Thyroid gland (tissue), 4 donors: ENCODE measurements at places on chromosomes 13 and 19. TPM values are rescaled to one million over a fixed set of nuclear protein-coding genes. Genes with fewer than 3 reads are reported as not detected.

GRCh38 chr19:34383599-34383998 is 18.6 kb downstream of the GPI start:
- no peak overlapping the region for H3K27ac ChIP-seq
- H3K36me3 ChIP-seq: peaks cover 72% of the 10 kb centered on the region
- H3K4me3 ChIP-seq: no peak overlapping the region
- H3K4me1 ChIP-seq: no peaks in the 10 kb centered on the region

DNA sequence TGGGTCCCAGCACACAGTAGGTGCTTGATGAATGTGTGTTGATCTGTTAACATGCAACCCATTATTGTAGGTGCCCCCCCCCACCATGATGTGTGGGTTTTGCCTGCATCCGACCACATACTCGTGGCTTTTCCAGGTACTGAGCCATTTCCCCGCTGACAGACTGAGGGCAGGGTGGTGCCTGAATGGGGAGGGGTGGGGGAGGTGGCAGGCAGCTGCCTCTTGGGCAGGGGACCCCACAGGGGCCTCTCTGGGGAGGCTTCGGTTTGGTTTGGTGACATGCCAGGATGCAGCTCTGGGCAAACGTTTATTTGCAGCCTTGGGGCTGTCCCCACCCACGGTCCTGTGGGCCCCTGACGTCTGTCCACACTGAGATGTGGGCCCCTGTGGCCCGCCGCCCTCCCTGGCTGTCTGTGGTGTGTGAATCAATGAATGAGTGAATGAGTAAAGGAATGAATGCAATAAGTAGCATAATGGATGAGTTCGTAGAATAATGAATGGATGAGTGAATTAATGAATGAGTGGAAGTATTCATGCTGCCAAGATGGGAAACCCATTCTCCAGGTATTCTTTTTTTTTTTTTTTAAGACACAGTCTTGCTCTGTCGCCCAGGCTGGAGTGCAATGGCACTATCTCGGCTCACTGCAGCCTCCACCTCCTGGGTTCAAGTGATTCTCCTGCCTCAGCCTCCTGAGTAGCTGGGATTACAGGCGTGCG is 9.0 kb upstream of the JUND start:
- H3K4me1 ChIP-seq: peaks cover 20% of the 10 kb centered on the region
- H3K36me3 ChIP-seq: no peaks in the 10 kb centered on the region
- no peak overlapping the region for H3K4me3 ChIP-seq

The IL12RB1 gene
- not detected for total RNA-seq

The CLN5 gene
- total RNA-seq: 191 TPM

GRCh38 chr13:30805132-30805537 is 69.8 kb downstream of the ALOX5AP start:
- no peak overlapping the region for H3K27ac ChIP-seq
- H3K4me3 ChIP-seq: no peak overlapping the region
- peaks cover 6% of the 10 kb centered on the region for H3K4me1 ChIP-seq
- no peak for DNase-seq

DNA sequence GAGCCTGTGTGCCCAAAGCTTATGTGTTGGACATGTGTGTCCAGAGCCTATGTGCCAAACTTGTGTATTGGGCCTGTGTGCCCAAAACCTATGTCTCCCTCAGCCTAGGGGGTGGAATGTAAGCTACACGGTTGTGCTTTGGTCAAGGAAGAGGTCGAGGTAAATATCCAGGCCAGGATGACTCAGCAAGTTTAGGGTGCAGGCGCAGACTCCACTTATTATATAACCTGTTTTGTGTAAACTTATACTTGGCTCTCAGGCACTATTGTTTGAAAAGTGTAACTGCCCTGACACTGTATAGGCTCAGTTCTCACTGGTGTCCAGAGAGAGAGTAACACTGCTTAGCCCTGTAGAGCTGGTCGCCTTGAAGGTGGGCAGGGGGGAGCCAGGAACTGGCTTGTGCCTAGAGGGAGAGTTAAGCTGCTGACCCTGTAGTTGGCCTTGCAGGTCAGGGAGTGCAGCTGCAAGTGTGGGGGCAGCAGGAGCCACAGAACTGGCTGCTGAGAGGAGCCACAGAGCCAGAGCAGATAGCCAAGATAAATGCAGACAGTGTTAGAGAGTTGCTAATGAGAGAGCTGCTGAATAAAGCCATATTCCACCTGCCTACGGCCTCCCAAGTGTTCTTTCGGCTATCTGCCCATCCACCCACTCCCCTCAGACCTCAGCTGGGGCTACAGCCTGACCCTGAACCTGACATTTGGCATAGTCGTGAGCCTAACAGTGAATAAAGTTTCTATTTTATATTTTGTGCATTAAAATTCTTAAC is 517.2 kb upstream of the SLITRK1 start:
- no peak overlapping the region for H3K4me3 ChIP-seq
- no peaks in the 10 kb centered on the region for H3K27me3 ChIP-seq
- H3K4me1 ChIP-seq: no peaks in the 10 kb centered on the region
- H3K27ac ChIP-seq: no peak overlapping the region
- DNase-seq: no peak

The ZNF17 gene
- 19.4 TPM for total RNA-seq

DNA sequence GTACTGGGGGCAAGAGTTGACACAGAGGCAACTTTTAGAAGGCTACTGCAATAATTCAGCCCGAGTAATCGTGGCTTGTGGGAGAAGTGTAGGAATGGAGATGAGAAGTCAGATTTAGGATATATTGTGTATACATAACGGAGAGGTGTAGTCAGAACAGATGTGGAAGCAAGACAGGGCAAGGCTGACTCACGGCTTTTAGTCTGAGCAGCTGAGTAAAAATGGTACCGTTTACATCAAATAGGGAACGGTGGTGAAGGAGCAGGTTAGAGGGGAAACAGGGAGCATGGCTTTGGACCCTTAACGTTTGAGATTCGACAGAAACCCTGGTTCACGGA is 796 bp upstream of the LSM14A start:
- H3K36me3 ChIP-seq: no peaks in the 10 kb centered on the region
- peak overlapping the region; percentile 100 for H3K4me3 ChIP-seq
- peaks cover 40% of the 10 kb centered on the region for H3K4me1 ChIP-seq
